GM13977 (cell line): ENCODE measurements at places on chromosomes 7 and 10.
A peak's percentile ranks its signal among the peaks of the same experiment; 100 is the strongest.

DNA sequence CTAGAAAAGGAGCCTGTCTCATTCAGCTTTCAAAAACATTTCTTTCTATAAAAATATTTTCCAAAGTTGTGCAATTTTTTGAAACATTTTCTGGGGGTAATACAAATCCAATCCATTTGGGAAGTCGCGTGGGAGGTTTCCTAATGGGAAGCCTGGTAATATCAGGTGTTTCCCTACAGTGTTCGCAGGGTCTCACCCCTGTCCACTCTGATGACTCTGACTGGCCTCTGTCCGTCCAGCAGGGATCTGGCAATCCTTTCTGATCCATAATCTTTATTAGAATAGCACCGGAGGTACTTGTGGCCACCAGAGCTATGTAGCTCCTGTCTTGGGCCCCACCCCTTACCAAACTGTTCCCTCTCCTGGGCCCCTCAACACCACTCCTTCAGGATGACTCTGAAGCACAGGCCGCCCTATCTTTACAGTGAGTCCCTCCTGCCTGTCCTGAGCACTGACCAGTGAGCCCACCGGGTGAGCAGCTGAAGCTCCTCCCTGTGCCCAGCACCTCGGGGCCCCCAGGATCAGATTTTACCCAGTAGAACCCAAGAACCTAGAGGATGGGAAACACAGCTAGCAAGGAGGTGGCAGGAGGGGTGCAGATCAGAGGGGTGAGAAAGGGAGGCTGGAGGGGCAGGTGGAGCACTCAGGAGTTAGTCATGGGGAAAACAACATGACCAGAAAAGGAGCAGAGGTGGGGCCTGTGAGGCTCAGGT is 84.8 kb downstream of the PTPRE start:
- no peak for DNase-seq

DNA sequence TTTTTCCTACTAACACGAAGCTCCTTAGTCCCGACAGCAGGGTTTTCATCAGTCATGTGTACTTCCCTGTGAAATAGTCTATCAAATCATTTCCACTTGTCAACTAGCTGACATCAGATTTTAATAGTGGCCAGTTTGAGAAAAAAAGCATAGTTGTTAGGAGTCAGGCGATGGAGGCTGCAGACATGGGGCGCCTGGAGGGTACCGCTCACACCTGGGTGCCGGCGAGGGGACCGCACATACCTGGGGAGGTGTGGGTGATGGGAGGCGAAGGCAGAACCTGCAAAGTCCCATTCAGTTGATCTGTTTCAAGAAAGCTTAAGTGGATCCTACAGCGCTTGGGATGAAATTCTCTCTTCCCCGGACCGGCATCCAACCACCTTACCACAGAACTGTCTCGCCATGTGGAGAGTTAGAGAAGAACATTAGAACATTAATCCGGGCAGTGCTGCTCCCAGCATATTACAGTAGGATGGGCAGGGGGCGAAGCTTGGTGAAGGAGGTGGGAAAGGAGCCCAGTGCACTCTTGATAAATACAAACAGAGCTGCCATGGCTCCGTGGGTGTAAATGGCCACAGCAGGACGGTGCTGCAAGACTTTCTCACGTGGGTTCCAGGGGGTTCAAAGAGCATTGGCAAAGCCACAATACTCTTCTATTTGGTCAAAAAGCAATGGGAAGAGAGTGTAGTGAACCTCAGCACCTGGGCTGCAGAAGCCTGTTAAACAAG is 24.2 kb downstream of the ADARB2 start:
- no peak for DNase-seq

DNA sequence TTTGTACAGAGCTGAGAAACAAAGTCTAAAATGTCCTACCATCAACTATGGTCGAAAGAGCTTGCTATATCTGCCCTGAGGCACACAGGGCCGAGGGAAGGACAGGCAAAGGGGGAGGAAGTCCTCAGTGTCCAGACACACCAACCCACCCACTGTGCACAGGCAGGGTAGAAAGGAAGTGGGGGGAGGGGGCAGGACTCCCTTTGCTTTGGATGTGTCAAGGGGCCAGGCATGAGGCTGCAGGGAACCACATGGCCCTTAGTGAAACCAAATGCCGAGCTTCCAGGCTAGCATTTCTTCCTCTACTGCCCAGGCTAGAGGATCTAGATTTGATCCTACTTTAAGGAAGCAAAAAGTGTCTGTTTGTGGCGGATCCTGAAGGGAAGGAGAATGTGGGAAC is 28.6 kb downstream of the KCNH2 start:
- peak; percentile 25 for DNase-seq

DNA sequence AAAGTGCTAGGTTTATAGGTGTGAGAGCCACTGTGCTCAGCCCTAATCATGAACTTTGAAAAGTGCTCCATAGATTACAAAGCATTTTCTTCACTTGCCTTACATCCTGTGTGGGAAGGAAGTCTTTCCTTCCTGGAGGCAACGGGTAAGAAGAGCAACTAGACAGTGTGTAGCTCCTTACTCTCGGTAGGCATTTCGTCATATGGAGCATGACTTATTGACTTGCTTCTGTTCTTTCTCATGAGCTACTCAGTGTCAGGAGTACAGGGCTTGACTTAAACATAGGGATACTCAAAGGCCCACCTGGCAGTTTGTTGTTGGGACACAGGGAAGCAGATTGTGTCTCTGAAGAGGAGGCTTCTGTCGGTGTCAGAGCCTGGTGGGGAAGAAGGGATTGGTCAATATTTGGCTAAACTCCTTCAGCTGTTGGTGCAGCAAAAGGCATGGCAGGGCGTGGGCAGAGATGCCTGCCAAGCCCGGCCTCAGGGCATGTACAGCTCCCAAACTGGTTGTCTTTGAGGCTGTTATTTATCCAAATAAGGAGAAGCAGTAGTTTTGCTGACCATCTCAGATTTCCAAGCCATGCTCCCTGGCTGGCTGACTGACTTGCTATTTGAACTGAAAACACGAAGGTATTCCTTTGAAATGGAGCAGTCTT is 248.9 kb downstream of the KIAA1217 start:
- no peak for DNase-seq

DNA sequence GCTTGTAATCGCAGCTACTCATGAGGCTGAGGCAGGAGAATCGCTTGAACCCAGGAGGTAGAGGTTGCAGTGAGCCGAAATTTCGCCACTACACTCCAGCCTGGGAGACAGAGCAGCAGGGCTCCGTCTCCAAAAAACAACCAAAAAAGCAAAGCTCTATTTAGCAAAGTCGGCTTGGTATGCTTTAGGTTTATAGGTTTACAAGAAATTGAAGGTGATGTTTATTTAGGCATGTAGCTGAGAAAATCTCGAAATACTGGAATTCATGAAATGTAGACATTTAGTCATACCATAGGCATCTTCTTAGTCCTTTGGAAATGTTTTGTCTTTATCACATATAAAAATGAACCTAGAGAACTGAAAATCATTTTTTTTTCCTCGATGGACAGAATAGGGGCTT is 453.8 kb upstream of the ANKRD30A start:
- no peak for DNase-seq

DNA sequence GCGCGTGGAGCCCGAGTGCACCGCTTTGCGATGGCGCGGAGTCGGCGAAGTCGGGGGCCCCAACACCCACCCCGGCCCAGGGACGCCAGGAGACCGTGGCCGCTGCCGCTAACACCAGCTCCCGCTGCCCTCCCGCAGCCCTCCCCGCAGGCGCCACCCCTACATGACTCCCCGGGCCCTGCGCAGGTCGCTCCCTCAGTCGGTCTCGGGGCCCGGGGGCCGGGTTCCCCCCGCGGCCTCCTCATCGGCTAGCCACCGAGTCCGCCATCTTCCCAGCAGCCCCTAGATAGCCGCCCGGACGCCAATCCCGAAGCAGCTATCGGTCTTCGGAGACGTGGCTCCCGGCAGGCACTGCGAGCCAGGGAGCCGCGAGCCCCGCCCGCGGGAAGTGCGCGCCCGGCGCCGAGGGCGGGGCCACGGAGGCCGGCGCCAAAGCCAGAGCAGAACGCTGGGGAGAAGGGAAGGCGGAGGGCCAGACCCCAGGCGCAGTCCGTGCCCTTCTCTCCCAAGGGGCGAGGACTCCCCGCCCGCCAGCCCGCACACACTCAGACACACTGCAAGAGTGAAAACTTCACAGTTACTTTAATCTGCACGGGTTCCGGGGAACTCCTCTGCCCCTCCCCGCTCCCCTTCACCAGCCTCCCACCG is at the start of gene FASTK:
FASTK (minus strand) TSS at position 288 of the 648 bp plus-strand sequence; CDS start at position 245, 43 bp downstream.
- peak; percentile 99 for DNase-seq

DNA sequence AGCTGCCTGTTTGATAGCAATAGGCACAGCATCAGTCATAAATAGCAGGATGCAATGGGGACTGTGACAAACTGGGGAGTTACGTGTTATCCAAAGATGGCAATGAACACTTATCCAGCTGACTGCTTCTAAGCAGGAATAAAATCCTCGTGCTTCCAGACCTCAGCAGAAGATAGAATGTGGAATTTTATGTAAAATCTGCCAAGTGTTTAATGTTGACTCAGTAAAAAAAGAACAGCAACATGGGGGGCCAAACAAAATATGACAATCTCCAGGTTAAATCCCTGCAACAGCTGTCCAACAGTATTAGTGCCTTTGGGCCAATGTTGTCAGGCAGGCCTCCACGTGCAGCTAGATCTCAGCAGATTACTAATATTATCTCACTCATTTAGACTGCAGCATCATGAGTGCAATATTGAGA is 127.3 kb downstream of the SEMA3C start:
- no peak for DNase-seq

GRCh38 chr10:66752714-66753113 is 173.1 kb upstream of the LRRTM3 start:
- DNase-seq, result no peak

GRCh38 chr10:20877986-20878983 is 18.8 kb downstream of the NEBL start:
- no peak for DNase-seq
